ENCODE measurements at places on chromosomes 16 and 17.

GRCh38 chr17:48759288-48759687 is 30.7 kb upstream of the HOXB13 start:
- DNase-seq: no peak

GRCh38 chr17:7441266-7441665 is 2.0 kb downstream of the FGF11 start:
- no peak for DNase-seq

DNA sequence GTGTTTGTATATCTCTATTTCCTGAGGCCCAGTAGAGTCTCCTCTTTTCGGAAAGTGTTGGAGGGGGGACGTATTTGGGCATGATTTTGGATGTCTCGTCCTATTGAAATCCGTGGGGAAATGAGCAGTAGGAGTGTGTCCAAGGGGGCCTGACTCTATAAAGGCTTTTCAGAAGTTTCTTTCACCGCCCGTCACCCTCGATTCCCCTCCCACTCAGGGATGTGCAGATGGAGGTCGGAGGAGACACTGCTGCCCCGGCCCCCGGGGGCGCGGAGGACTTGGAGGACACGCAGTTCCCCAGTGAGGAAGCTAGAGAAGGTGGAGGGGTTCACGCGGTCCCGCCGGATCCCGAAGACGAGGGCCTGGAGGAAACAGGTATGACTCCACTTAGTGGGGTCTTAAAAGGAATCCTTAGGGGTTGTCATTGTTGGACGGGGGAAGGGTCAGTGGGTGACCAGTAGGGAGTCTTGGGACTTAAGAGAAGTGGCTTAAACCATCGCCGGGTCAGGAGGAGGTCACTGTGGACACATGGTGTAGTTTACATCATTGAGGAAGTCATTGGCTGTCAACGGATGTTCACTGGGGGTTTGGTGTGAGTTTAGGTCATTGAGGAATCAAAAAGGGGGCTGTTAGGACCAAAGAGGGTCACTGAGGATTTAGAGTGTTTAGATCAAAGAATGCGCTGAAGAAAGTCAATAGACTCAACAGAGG is 424 bp downstream of the MON1B start:
- peak; percentile 26 for DNase-seq

GRCh38 chr17:574061-574460 is 140.6 kb downstream of the VPS53 start:
- no peak for DNase-seq

DNA sequence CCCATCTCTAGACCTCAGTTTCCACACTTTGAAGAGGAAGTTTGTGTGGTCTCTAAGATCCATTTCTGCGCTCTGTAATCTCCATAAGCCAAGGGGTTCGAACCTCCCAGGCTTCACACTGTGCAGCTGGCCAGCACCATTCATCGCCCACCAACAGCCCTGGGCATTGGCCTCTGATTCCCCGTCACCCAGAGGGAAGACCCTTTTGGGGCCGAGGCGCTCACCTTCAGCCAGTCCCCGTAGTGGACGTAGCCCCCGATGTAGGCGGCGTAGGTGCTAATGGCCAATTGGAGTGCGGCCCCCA is 678 bp downstream of the TMEM101 start:
- no peak for DNase-seq

DNA sequence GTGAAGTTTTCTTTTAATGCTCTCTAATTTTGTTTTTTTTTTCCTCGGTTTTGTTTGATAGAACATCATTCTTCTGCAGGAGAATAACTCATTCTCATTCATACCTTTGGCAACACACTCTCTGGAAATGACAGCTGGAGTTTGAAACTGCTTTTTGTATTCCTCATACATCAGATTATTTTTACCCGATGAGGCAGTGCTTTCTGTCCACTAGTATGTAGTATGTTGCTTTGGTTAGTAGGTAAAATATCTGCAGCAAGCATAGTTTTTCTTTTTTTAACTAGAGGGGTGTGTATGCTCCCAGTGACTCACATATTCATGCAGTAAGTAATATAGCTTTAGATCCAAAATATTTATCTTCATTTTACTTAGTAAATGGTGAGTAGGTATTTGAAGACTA is 6.4 kb downstream of the PRKCA start:
- DNase-seq: no peak

GRCh38 chr17:33948309-33948708 is 306.8 kb upstream of the CCL2 start:
- DNase-seq: no peak

- DNase-seq: peak; percentile 23
Measured at GRCh38 chr17:76384222-76384986, at the start of gene SPHK1. Gene SPHK1 (plus strand): TSS chr17:76384609. CDS start chr17:76385645, 1,036 bp downstream.

DNA sequence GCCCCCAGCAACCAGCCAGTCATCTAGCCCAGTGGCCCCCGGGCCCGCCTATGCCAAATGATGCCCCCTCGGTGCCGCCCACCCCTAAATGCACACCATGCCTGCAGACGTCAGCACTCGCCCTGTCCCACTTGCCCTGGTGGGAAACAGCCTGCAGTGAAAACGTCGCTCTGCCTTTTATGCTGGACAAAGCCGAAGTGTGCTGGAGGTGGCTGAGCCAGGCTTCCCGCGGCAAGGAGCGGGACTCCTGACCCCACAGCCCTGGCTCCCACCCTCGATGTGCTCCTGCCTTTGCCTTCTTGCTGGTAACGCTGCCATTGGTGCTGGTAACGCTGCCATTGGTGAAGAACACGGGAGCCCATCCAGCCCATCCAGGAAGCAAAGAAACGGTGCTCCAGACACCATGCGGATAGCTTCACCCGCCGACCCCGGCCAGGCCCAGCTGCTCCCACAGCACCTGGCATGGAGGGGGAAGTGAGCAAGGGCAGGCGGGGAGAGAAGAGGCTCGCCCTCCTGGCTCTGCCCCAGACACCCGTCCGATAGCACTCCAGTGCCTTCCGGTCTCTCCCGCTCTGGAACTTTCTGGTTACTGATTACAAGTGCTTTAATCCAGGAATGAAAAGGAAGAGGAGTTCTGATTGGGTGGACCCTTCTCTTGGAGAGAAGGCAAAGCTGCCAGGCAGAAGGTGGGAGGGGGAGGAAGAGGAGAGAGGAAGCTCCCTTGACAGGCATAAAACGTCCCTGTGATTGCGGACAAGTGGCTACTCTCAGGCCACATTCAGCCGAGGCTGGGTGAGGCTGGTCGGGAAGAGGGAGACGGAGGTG is 4.0 kb upstream of the BAIAP2 start:
- no peak for DNase-seq

DNA sequence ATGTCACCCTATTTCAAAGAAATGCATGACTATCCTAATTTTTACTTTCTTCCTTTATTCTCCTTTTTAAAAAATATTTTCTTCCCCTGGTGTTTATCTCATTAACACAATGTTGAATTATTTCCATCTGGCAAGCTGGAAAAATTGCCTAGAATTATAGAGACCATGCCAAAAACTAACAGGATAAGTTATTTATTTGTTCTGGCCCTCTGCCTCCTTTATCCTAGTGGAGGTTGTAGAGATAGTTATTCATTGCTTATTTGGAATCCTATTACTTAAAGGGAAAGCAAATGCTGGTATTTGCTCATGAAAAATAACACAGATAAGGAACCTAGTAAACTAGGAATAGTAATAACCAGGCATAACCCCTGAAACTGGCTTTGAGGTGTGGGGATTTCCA is 684.9 kb upstream of the KIF2B start:
- no peak for DNase-seq

DNA sequence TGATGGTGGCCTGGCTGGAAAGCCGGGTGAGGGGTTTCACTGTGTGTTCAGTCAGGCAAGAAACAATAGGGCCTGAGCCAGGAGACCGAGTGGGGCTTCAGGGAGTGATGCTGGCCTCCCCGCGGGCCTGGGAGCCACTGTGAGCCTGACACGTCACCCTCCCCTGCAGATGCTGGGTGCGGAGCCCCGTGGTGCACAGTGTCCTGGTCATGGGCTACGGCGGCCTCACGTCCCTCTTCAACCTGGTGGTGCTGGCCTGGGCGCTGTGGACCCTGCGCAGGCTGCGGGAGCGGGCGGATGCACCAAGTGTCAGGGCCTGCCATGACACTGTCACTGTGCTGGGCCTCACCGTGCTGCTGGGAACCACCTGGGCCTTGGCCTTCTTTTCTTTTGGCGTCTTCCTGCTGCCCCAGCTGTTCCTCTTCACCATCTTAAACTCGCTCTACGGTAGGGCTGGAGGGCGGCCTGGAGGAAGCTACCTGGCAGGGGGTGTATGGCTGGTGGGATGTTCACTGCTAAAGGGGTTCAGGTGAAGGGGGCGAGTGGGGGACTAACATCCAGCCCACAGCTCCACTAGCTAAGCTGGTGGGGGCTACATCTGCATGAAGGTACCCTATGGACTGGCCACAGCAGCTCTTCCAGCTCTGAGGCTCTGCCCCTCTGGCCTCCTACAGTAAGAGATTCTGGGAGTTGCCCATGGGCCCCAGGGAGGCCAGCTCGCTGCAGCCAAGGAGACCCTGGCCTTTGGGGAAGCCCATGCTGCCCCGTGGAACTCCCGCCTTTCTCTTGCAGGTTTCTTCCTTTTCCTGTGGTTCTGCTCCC is 32.4 kb downstream of the ADGRG5 start:
- DNase-seq: no peak

DNA sequence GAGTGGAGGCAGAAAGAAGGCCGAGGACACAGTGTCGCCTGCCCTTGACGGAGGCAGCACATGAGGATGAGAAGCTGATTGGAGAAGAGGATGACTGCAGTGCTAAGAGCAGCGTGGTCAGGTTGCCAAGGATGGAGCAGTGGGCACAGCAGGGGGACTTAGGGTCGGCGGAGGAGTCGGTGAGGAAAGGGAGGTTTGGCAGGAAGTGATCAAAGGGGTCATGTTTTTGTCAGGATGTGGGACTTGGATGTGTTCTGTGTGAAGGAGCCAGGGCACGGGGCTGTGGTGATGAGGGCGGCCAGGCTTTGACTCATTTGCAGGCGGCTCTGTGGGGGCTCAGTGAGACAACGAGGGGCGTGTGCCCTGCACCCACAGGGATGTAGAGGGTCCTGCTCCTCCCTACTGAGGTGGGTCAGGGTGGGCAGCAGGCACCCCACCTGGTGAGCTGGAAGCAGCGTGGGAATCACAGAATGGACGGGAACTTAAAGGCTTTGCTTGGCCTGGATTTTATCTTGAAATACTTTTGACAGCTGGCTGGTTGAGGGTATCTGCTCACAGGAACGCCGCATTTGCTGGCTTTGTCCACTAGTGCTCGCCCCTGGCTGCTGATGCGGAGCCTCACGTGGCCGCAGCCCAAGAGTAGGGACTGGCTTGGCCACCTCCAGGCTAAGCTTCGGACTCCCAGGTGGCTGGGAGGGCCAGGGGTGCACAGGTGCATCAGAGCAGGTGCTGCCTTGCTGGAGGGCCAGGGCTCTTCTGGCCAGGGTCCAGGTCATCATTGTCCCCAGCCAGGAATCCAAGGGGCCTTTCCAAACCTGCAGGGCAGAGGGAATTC is 6.0 kb downstream of the MPG start:
- no peak for DNase-seq

DNA sequence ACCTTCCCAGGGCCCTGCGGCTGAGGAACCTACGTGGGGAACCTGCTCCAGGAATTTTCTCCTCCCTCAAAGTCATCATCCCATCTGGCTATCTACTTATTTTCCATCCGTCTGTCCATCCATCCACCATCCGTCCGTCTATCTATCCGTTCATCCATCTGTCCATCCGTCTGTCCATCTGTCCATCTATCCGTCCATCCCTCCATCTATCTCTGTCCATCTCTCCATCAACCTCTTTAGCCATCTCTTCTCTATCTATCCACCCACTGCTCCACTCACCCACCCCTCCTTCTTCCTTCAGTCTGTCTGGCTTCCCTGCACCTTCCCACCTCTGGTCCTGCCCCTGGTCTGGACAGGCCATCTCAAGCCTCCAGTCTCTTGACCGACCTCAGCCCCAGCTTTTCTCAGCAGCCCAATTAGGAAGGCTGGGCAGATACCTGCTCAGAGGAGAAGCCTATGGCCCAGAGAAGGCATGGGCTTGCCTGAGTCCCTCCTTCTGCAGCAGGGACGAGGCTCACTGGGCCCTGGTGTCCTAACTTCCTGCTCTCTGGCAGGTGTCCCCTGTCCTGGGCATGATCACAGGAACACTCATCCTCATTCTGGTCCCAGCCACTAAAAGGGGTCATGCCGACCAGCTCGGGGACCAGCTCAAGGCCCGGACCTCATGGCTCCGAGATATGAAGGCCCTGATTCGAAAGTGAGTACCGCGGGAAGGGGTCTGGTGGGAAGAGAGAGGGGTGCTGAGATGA is 23.0 kb downstream of the MYBBP1A start:
- no peak for DNase-seq

DNA sequence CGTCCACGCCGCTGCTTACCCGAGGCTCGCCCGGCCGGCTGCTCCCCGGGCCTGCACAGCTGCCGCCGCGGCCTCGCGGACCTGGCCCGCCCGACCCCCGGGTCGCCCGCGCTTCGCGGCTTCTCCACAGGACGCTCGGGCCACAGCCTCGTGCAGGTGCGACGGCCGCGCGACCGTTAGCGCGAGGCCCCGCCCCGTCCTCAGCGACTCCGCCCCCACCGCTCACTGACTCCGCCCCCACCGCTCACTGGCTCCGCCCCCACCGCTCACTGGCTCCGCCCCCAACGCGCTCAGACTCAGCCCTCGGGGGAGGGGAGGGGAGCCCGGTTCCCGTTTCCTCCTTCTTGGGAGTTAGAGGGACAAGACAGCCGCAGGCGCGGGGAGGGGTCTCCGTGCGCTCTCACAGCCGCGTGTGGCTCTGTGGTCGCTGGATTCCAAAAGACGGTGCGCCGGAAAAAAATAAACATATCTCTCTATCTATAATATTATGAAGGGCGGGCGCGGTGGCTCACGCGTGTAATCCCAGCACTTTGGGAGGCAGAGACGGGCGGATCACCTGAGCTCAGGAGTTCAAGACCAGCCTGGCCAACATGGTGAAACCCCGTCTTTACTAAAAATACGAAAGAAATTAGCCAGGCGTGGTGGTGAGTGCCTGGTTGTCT is at the start of gene MEIOB:
MEIOB (minus strand) TSS at position 191 of the 662 bp plus-strand sequence. CDS start 3,989 bp downstream, outside the sequence.
- DNase-seq: no peak

DNA sequence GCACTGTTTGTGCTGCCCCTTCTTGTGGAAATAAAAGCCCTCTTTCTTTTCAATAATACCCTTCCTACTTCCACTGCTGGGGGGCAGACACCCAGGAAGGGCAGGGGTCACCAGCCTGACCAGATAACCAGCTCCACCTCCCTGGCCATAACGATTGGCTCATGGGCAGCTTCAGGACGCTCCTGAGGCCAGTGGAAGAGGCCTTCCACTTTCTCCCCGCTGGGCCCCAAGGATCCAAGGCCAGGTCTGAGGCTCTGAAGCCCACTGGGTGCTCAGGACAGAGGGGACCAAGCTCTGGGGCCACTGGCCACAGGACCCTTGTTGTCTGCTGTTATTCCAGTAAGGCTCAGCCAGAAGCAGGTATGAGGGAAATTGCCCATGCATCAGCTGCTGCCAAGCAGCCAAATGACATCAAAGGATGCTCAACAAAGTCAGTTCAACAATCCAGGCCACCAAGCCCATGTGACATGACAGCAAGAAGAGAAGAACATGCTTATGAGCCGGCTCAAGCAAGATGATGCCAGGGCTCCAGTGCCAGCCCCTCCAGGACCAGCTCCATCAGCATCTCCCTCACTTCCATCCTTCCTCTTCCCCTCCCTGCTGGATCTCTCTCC is 238.8 kb downstream of the ZNF423 start:
- no peak for DNase-seq
